Activated T-helper 17 cell treated with anti-CD3 and anti-CD28 coated beads, Interleukin-2, amount 50 U/mL, for 72 hours (primary cell): ENCODE measurements at places on chromosomes 5 and 9. TPM values are rescaled to one million over a fixed set of nuclear protein-coding genes. Genes with fewer than 3 reads are reported as not detected.

The FBP1 gene
- 0.85 TPM for total RNA-seq

GRCh38 chr9:3760031-3760430 is 234.2 kb upstream of the RFX3 start:
- no peak overlapping the region for H3K27ac ChIP-seq
- no peak for ATAC-seq
- H3K27me3 ChIP-seq, result no peaks in the 10 kb centered on the region
- no peaks in the 10 kb centered on the region for H3K36me3 ChIP-seq

The FXN gene
- total RNA-seq, result 10.2 TPM

DNA sequence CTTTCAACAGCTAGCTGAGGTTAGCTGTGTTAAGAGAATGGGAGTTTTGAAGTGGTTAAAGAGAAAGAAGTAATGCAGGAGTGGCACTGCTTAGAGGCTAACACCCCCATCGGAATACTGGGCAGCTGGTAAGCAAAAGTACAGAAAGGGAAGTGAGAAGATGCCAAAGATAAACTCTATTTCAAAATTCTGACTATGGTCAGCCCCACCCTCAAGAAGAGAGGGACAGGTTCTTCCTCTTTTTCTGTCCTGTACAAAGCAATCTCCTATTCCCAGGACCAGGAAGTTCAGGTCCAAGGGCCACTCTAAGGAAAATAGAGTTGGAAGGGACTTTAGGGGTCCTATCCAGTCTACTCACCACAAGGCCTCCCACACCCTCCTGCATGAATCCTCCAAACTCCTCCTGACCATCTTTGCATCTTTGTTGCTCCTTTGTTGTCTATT is 45.9 kb upstream of the JAK2 start:
- no peaks in the 10 kb centered on the region for H3K27me3 ChIP-seq
- peak overlapping the region; percentile 93 for H3K27ac ChIP-seq
- peaks cover 48% of the 10 kb centered on the region for H3K4me1 ChIP-seq
- ATAC-seq, result peak; percentile 59
- H3K4me3 ChIP-seq, result peak overlapping the region; percentile 75

DNA sequence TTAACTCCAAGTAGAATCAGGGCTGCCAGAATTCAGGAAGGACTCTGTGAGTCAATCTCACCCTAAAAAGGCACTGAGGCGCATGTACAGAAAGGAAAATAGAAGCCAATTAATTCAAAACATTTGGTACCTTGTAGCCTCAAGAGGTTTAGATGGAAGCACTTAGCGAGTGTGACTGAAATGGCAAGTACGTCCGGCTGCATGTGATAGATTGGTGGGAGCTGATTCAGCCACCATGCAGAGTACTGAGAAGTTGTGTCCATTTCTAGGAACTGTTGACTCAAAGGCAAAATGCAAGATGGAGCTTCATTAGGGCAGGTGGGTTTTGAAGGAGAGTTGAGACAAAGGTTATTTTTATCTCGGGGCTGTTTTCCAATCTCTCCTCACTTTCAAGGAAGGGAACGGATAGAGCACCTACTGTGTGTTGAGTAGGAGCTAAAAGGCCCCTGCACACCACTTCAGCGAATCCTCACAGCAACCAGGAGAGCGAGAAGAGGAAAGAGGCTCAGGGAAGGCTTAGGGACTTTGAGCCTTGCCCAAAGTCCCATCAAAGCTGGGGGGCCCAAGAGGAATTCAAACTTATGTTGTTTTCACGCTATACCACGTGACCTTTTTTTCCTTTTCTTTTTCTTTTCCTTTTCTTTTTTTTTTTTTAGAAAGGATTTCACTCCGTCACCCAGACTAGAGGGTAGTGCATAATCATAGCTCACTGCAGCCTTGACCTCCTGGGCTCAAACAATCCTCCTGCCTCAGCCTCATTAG is 34.6 kb upstream of the CPEB4 start:
- H3K4me1 ChIP-seq, result peaks cover 9% of the 10 kb centered on the region
- no peak overlapping the region for H3K27ac ChIP-seq
- peak; percentile 74 for ATAC-seq

- H3K36me3 ChIP-seq, result no peaks in the 10 kb centered on the region
- H3K4me1 ChIP-seq, result no peaks in the 10 kb centered on the region
- H3K27me3 ChIP-seq, result peaks cover 4% of the 10 kb centered on the region
- no peak overlapping the region for H3K27ac ChIP-seq
- no peak overlapping the region for H3K4me3 ChIP-seq
Observed at GRCh38 chr5:107719034-107719606, 48.4 kb upstream of the EFNA5 start.

DNA sequence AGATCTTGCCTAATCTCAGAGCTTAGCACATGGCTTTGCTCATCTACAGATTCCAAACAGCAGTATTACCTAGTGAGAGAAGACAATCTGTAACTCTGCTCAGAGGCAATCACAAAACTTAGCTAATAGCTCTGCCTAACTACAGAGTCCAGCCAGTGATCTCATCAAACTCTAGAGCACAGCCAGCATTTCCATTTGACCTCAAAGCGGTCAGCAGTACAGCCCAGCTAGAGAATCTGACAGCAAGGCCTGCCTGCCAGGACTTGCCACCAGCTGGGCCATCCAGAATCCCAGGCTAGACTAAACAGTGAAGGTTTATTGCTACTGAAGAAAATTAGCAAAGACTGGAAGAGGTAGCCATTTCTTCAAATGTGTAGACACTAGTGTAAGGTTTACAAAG is 217.9 kb upstream of the VLDLR start:
- ATAC-seq, result no peak
- H3K4me3 ChIP-seq, result no peak overlapping the region
- H3K27ac ChIP-seq, result no peak overlapping the region
- H3K27me3 ChIP-seq, result peaks cover 16% of the 10 kb centered on the region
- no peaks in the 10 kb centered on the region for H3K36me3 ChIP-seq

- H3K27me3 ChIP-seq, result peaks cover 4% of the 10 kb centered on the region
- no peak for ATAC-seq
- H3K4me3 ChIP-seq, result no peak overlapping the region
Observed at GRCh38 chr5:160847526-160848085, 4.4 kb downstream of the ATP10B start.

The NR6A1 gene
- total RNA-seq, result 1.2 TPM

DNA sequence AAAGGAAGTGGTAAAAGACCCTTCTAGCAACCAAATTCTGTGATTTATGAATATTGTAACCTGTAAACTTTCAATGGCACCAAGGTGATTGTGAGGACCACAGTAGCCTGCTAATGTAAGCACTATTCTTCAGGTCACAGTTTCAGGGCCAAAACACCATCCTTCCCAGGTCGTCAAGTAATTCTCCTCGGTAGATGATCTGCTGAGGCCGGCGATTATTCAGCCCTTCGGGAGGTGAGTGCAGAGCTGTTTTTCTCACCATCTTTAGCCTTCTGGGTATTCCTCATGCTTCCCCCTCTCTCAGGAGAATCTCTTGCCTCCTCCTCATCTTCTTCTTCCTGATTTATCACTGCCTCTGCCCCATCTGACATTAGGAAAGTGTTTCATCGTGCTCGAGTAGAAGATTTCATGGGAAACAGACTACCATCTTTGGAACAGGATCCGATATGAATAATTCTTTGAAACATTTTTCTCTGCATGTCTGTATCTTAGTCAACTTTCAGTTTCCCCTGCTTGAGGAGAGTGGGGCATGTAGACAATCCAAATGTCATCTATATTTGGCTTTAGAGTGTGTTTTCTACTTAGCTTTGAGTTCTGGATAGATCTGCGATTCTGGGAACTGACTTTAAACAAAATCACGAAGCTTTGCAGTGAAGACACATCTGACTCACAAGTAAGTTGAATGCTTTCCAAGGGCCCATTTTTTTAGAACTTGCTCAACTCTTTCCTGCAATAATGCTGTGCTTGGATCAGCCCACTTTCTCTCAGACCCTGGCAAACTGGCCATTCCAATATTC is 173.9 kb downstream of the AOPEP start:
- no peaks in the 10 kb centered on the region for H3K36me3 ChIP-seq
- peaks cover 23% of the 10 kb centered on the region for H3K4me1 ChIP-seq
- H3K27me3 ChIP-seq, result no peaks in the 10 kb centered on the region

DNA sequence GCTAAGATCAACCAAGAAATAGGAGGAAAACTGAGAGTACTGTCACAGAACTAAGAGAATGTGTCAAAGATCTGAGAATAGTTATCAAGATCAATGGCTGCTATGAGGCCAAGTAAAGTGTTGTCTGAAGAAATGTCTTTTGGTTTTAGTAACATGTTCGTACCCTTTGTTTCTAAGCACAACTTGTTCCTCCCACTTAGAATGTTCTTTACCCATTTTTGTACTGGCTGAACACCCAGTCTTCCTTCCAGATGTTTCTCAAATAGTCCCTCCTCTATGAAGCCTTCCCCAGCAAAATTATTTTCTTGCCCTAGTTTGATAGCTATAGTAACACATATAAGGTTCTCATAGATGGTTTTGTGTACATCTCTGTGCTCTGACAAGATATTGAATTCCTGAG is 191.5 kb downstream of the WDR70 start:
- H3K27ac ChIP-seq, result no peak overlapping the region
- no peak for ATAC-seq
- H3K36me3 ChIP-seq, result peaks cover 18% of the 10 kb centered on the region
- H3K4me3 ChIP-seq, result no peak overlapping the region

DNA sequence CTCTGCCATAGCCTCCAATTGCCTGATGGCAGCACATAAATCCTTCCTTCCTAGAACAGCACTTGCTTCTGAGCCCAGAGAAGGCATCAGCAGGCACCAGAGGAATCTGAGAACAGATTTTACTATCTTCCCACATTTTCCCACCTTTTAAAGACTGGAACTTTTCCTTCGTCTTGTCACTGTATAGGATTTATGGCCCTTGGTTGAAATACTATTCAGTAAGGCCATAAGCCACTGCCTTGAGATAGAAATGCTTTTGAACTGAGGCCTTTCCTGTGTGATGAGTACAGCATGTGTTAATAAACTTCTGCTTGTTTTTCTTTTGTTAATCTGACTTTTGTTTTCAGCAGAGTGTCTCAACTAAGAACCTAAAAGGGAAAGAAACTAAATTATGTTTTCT is 84.3 kb downstream of the MRPS27 start:
- peaks cover 77% of the 10 kb centered on the region for H3K36me3 ChIP-seq
- no peaks in the 10 kb centered on the region for H3K27me3 ChIP-seq
- peaks cover 22% of the 10 kb centered on the region for H3K4me1 ChIP-seq
- no peak for ATAC-seq

The BTNL3 gene
- not detected for total RNA-seq

- no peaks in the 10 kb centered on the region for H3K36me3 ChIP-seq
- no peak for ATAC-seq
- H3K27ac ChIP-seq, result no peak overlapping the region
Observed at GRCh38 chr5:3107156-3107611, 355.7 kb upstream of the IRX2 start.

GRCh38 chr5:141559461-141559860 is 59.3 kb downstream of the DIAPH1 start:
- no peaks in the 10 kb centered on the region for H3K27me3 ChIP-seq
- H3K36me3 ChIP-seq, result peaks cover 98% of the 10 kb centered on the region
- H3K4me1 ChIP-seq, result peaks cover 32% of the 10 kb centered on the region
- peak overlapping the region; percentile 31 for H3K27ac ChIP-seq
- no peak overlapping the region for H3K4me3 ChIP-seq

- peak overlapping the region; percentile 79 for H3K27ac ChIP-seq
- peak overlapping the region; percentile 63 for H3K4me3 ChIP-seq
- no peaks in the 10 kb centered on the region for H3K36me3 ChIP-seq
Observed at GRCh38 chr5:87081016-87081415, 186.7 kb upstream of the RASA1 start.

- H3K27ac ChIP-seq, result no peak overlapping the region
- peaks cover 8% of the 10 kb centered on the region for H3K27me3 ChIP-seq
- no peaks in the 10 kb centered on the region for H3K36me3 ChIP-seq
- no peaks in the 10 kb centered on the region for H3K4me1 ChIP-seq
Observed at GRCh38 chr5:74401281-74401945, 239.1 kb downstream of the ENC1 start.

The GPX8 gene
- total RNA-seq, result not detected

The FUT7 gene
- total RNA-seq, result 27.9 TPM

- H3K27me3 ChIP-seq, result peaks cover 10% of the 10 kb centered on the region
- no peaks in the 10 kb centered on the region for H3K36me3 ChIP-seq
- no peak overlapping the region for H3K4me3 ChIP-seq
- ATAC-seq, result no peak
Observed at GRCh38 chr5:133830911-133831310, 137.5 kb downstream of the C5orf15 start.

DNA sequence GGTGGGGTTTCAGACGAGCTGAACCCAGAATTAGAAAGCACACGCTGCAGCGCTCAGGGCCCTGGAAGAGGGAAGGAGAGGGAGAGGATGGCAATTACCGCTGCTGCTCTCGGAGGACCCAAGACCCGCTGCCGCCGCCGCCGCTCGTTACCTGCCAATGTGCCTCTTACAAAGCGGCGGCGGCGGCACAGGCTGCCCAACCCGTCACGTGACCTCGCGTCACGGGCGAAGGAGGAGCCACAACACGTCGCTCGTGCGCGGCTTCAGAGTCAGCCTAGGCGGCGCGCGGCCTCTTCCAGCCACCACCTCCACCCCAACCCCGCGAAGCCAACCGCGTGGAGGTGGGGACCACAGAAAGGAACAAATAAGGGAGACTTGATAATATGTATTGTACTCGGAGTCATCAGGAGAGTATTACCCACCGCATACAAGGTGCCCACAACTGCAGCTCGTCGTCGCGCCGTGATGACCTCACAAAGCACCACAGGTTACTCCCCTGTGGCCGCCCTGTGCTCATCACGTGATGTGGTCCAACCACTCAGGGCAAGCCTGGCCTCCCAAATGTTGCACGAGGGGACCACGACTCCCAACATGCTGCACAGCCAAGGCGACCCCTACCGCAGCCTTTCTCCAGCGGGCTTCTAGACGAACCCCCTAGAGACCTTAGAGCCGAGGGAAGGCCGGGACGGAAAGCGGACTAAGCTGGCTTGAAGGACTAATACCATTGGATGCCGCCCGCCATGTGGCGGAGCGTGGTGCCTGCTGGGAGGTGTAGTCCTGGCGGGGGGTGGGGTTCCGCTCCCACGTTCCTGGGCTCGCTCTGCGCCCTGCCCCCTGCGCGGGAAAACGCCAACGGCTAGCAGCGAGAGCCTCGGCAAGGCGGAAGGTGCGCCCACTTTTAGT is at the start of gene UBAP2:
Gene UBAP2 (minus strand): TSS at position 161 of the 903 bp plus-strand sequence. CDS start 31,739 bp downstream, outside the sequence.
- no peaks in the 10 kb centered on the region for H3K27me3 ChIP-seq
- H3K36me3 ChIP-seq, result peaks cover 18% of the 10 kb centered on the region
- H3K4me1 ChIP-seq, result peaks cover 21% of the 10 kb centered on the region
- peak within 1 kb of the TSS; percentile 97 for H3K4me3 ChIP-seq
- peak within 1 kb of the TSS; percentile 97 for H3K27ac ChIP-seq

GRCh38 chr5:131272307-131272706 is 8.5 kb downstream of the CDC42SE2 start:
- H3K27ac ChIP-seq, result peak overlapping the region; percentile 91
- peak; percentile 75 for ATAC-seq
- H3K36me3 ChIP-seq, result peaks cover 82% of the 10 kb centered on the region
- H3K27me3 ChIP-seq, result no peaks in the 10 kb centered on the region
- peak overlapping the region; percentile 83 for H3K4me3 ChIP-seq
- H3K4me1 ChIP-seq, result peaks cover 42% of the 10 kb centered on the region

- H3K36me3 ChIP-seq, result no peaks in the 10 kb centered on the region
- H3K4me1 ChIP-seq, result no peaks in the 10 kb centered on the region
- no peak overlapping the region for H3K27ac ChIP-seq
Observed at GRCh38 chr5:158007336-158007735, 148.4 kb upstream of the CLINT1 start.
